ENCODE measurements at places on chromosomes 6 and 20. TPM values are rescaled to one million over a fixed set of nuclear protein-coding genes. Genes with fewer than 3 reads are reported as not detected.

Gene MEI4
- 1.8 TPM for polyA plus RNA-seq

Gene RNF144B
- 16.5 TPM for polyA plus RNA-seq

Gene SLC12A5
- 3.4 TPM for polyA plus RNA-seq

Gene TBXT
- not detected for polyA plus RNA-seq

Gene F13A1
- polyA plus RNA-seq, result 15.6 TPM

Gene OR2J1
- polyA plus RNA-seq, result not detected

Gene HSPA1L
- 3.8 TPM for polyA plus RNA-seq

Gene GPLD1
- 4.9 TPM for polyA plus RNA-seq

Gene TFAP2D
- not detected for polyA plus RNA-seq

Gene CENPQ
- polyA plus RNA-seq, result 10.2 TPM

Gene SLPI
- polyA plus RNA-seq, result 0.69 TPM

Gene MCCD1
- polyA plus RNA-seq, result 24.1 TPM

Gene ETV7
- polyA plus RNA-seq, result 0.13 TPM

Gene SYTL3
- polyA plus RNA-seq, result 5.4 TPM

Gene HTR1B
- polyA plus RNA-seq, result 0.39 TPM

Gene RIOK1
- polyA plus RNA-seq, result 34.3 TPM

Gene SYCP2L
- polyA plus RNA-seq, result 3.4 TPM

Gene PROKR2
- not detected for polyA plus RNA-seq

Gene CTSA
- polyA plus RNA-seq, result 146 TPM

Gene OTOR
- polyA plus RNA-seq, result 0.09 TPM

Gene RFX6
- 0.10 TPM for polyA plus RNA-seq

Gene OPRM1
- polyA plus RNA-seq, result 0.06 TPM

Gene LCA5
- 9.4 TPM for polyA plus RNA-seq

Gene SMIM29
- polyA plus RNA-seq, result 14.5 TPM

Gene GMPR
- polyA plus RNA-seq, result 9.8 TPM

Gene FNDC1
- polyA plus RNA-seq, result 9.7 TPM

Gene FAM217A
- polyA plus RNA-seq, result 1.6 TPM

Gene BPIFB2
- polyA plus RNA-seq, result not detected

Gene PRDM13
- not detected for polyA plus RNA-seq

Gene COL9A3
- polyA plus RNA-seq, result 13.9 TPM

Gene NEURL2
- 10.1 TPM for polyA plus RNA-seq

Gene ISM1
- polyA plus RNA-seq, result 5.4 TPM

Gene CD24
- polyA plus RNA-seq, result 1,054 TPM

Gene TBX18
- polyA plus RNA-seq, result 9.1 TPM

Gene TTK
- polyA plus RNA-seq, result 21.1 TPM

Gene GNMT
- polyA plus RNA-seq, result 1.5 TPM

Gene SLC25A27
- polyA plus RNA-seq, result 59.1 TPM

Gene TCP11
- polyA plus RNA-seq, result 2.2 TPM

Gene SLC17A3
- polyA plus RNA-seq, result 0.95 TPM

Gene PAX1
- not detected for polyA plus RNA-seq

Gene SPATS1
- polyA plus RNA-seq, result not detected
